H1 (cell line): ENCODE measurements at places on chromosomes 6 and 20. TPM values are rescaled to one million over a fixed set of nuclear protein-coding genes. Genes with fewer than 3 reads are reported as not detected.
A peak's percentile ranks its signal among the peaks of the same experiment; 100 is the strongest.

CLPSL2 gene
- polyA plus RNA-seq, result 3.2 and 3.4 TPM in 2 replicates

DNA sequence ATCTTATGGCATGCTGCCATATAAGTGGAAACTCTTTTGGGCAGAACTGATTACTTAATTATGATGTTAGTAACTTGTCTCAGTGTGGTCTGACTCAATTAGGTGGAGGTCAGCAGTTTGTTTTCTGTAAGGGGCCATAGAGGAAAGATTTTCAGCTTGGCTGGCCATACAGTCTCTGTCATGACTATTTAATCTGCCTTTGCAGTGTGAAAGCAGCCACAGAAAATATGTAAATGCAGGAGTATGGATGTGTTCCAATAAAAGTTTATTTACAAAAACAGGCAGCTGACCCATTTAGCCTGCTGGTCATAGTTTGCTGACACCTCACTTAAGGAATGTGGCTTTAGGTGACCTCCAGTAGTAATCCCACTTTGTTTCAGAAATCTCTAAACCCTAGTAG is 700.7 kb downstream of the EPM2A start:
- DNase-seq, result no peak

DNA sequence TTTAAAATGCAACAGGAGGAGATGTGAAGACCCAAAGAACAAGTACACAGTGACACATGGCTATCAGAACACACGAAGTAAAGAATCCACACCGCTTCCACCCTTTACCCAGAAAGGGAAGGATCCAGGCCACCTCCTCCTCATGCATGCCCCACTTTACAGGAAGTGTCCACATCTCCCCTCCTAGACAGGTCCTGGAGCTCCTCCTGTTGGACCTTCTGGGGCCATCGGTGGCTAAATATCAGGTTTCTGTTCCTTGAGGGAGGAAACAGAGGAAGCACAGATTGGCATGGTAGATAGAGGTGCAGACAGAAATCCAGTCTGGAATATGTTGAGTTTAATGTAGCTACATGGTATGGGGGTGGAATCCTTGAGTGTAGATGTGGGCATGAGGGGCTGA is 10.9 kb downstream of the NINL start:
- DNase-seq, result no peak

SEC63 gene
- 8.5 and 17.3 TPM in 2 replicates for polyA plus RNA-seq

HTR1E gene
- 0.09 TPM in 2 replicates for polyA plus RNA-seq

GRCh38 chr6:149566410-149567193 is 427 bp downstream of the GINM1 start:
- peak; percentile 80 for DNase-seq

- DNase-seq, result no peak
Measured at GRCh38 chr6:6790891-6791290, 202.4 kb downstream of the LY86 start.

DNA sequence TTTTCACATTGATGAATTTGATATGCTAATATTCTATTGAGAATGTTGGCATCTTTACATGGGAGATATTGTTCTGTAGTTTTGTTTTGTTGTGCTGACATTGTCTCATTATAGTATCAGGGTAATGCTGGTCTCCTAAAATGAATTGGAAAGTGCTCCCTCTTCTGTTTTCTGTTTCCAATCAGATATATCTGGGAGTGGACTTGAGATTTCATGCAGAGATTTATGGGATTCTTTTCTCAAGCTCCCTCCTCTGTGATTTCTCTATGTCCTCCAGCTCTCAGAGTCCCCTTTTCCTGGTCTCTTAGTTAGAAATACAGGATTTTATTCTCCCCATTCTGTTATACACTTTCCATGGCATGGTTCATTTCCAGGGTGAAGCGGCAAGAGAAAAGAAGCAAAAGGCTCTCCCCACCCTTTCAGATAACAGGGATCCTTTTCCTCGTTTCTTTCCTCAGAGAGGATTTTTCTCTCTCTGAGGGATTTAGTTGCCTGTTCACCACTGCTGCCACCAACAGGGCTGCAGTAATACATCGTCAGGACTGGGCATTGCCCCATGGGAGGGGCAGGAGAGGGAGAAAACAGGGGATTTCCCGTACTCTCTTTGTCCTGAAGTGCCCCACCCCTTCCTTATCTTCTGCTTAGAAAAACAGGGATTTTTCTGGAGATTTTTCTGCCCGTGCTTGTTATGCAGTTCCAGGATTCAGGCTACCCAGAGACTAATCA is 59.3 kb upstream of the STMND1 start:
- DNase-seq, result peak; percentile 52

- DNase-seq, result no peak
Measured at GRCh38 chr6:31775184-31775583, 1.9 kb downstream of the VWA7 start.

- no peak for DNase-seq
Measured at GRCh38 chr6:73612611-73613010, 41.2 kb downstream of the SLC17A5 start.

GRCh38 chr6:152750694-152751093 is at the start of gene VIP:
Gene VIP, plus strand, starts transcription at chr6:152750797. Its CDS starts 1,381 bp downstream, at chr6:152752178.
- DNase-seq, result peak; percentile 54

GRCh38 chr6:7974938-7975763 is 64.6 kb upstream of the TXNDC5 start:
- DNase-seq, result no peak

DNA sequence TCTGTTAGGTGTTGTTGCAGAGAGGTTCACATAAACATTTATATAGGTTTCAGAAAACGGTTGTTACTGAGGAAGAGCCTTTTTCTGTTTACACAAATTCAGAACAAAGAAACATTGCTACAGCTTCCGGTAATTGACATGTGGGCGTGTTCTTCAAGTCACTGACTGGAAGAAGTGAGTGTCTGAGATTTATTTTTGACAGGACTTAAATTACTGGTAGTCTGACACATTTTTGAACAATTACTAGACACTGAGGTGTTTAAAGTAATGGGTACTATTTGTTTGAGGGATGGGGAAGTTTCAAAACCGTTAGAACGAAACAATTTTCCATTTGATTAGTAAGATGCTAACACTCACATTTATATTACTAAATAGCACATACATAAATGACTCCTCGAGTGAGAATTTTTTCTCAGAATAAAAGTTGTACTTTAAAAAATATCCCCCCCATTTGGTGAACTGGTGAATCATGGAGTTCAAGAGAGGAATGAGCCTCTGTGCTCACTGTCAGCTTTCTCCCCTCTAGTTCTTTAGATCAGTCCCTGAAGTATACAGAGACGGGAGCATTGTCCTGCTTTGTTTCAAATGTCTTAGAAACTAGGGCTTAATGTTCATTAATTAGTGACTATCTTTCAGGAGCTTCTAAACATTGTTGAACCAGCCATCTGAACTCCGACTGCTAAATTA is 98.7 kb downstream of the TSHZ2 start:
- no peak for DNase-seq

CST9L gene
- polyA plus RNA-seq, result not detected in 2 replicates

DNA sequence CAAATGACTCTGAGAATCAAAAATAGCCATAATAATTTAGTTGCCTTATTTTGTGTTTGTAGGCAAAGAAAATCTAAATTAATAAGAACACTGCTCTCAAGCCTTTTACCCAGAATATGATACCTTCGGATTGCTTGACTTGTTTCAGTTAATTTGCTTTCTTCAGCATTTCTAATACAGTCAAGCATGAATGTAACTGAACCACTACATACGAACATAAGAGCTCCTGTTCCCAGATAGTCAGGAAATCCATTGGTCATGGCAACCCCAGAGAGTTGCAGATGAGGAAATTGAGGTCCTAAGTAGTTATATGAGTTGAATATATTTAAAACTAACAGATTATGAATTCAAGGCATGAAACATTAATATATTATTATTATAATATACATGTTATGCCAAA is 2.9 kb downstream of the FRK start:
- no peak for DNase-seq

DNA sequence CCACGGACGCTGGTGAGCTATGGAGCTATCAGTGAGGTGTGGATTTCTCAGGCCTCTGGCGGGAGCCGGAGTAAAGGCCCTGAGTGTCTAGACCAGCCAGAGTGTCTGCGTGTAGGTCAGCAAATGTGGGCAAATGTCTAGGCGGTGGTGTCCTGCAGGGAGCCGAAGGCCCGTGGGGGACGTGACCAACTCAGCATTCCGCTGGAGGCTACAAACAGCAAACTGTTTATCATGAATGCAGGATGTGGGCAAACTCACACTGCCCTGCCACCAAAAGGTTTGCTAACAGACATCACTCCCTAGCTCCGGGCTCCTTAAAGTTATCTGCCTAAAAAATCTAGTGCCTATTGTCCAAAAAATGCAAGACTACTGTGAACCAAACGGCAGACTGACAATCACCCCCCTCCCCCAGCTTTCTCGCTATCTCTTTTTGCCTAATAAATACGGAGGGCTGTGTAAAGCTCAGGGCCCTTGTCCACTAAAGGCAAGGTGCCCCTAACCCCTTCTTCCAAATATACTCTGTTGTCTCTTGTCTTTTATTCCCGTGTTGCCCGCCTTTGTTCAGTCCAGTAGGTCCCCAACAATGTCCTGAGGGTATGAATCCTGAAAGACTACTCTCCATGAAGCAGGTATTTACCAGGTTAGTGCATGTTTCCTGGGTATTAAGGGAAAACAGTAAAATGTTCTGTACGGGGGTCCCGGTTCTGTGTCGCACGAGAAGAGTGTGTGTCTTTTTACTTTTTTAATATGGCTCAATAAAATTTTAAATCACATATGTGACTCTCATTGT is 29.0 kb upstream of the AFDN start:
- DNase-seq, result no peak

DNA sequence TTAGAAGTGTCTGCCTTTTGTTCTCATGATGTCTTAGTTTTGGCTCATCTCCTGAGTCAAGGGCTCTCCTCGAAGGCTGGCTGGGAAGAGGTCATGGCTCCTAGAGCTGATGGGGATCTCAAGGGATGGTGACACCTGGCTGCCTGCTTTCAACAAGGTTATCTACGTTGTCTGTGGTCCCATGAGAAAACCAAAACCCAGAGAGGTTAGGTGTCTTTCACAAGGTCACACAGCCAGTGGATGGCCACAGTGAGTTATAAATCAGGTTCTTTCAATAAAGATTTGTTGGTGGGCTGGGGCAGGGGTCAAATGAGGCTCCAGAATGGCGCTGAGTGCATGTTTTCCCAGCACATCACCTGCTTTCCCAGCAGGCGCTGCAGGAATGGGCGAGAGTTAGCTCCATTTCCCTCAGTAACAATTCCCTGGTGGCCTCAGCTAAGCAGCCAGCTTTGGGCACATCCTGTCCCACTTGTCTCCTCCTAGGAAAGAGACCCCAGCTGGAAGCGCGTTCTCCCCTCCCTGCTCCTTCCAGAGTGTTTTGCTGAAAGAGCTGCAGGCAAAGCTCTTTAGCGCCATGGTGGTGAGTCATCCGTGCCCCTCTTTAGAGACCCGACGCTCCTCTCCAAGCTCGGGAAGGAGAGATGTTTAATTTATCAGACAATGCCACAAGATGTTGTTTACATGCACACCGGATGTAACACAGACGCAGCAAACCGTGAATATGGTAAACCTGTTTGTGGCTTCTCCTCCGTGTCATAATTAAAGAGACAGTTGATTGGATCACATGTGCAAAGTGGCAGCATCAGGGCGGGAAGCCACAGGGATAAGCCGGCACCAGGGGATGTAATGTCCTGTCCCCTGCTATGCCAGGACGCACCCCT is 109.7 kb downstream of the LRFN2 start:
- DNase-seq, result peak; percentile 25

DNA sequence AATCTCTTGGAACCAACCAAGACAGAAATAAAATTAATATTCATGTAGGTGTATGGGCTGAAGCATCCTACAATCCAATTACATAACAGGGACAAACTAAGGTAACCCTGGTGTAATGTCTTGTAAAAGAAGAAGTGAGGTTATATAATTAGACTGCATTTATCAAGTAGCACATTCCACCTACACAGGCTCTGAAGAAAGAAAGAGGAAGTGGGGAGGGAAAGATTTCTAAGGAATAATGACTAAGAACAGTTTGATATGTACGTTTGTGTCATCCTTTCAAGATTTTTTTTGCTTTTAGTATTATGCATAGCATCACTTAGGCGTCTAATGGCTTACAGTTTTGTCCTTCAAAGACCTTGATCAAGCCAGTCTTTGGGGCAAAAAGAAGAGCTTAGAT is 139.7 kb downstream of the PLCB1 start:
- DNase-seq, result no peak

- no peak for DNase-seq
Measured at GRCh38 chr20:13625304-13625979, 13.3 kb downstream of the TASP1 start.

DNA sequence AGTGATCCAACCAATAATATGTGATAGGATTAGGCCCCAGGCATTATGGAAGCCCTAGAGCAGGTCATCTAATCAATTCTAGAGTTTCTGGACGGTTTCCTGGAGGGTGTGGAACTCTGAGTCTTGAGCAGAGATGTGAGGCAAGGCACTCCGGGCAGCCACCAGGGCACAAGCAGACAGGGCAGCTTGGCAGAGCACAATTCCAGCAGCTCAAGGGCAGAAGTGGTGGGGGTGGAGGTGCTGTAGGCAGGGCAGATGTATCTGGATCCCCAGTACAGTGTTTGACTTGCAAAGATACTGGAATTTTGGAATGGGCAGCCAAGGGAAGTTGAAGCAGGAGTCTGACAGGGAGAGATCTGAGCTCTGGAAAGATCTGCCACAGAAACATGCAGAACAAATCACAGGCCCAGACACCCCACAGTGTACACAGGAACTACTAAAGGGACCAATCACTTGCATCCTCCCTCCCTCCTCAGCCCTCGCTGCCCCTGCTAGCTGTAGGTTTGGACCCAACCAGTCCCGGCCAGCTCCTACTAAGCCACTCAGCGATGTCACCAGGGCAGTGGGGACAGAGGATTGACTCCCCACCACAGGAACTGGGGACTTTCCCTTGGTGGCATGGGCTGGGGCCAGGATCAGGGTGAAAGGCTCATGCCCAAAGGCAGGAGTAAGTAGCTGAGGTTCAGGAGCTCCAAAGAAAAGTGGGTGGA is 47.0 kb downstream of the TFEB start:
- no peak for DNase-seq

GRCh38 chr20:55761797-55762196 is 243.5 kb downstream of the CBLN4 start:
- DNase-seq, result no peak

DNA sequence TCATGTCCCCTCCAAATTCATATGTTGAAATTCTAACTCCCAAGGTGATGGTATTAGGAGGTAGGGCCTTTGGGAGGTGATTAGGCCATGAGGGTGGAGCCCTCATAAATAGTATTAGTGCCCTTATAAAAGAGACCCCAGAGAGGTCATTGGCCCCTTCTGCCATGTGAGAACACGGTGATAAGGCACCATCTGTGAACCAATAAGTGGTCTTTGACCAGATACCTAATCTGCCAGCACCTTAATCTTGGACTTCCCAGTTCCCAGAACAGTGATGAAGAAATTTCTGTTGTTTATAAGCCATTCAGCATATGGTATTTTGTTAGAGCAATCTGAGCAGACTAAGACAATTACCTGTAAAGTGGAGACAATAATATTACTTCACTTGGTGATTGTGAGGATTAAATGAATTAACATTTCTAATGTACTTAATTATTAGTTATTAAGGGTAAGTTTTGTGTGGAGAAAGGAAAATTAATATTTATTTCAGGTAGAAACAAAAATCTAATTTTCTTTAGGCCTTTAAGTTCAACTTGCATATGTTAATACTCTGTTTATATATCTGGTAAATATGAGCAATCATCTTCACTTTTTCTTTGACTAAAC is 7.1 kb downstream of the RNF182 start:
- DNase-seq, result no peak
